ENCODE measurements at places on chromosomes 2 and 18.

DNA sequence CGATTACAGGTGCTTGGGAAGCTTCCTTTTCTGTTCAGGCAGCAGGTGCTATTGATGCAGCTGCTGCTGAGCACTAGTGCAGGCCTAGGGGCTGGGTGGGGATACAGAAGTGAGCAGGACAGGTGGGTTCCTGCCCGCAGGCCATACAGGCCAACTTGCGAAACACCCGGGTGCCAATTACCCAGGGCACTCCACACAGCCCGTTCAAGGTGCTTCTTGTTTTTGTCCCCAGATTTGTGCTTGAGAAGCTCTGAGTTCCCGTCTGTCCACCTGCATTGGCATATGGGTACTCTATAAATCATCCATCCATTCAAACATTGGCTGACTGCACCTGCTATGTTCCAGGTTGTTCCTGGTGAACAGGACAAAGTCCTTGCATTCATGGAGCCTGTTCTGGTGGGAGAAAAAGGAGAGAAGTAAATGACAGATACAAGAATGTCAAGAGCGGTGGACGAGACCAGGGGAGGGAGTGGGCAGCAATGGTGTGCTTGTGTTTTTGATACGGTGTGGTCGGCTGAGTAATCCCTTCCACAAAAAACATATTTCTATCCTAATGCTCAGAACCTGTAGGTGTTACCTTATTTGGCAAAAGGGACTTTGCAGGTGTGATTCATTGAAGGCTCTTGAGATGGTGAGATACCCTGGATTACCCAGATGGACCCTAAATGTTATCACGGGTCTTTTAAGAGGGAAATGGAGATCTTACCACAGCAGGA is 31.4 kb downstream of the SH3BP4 start:
- DNase-seq = no peak

- no peak for DNase-seq
These were observed 6.1 kb downstream of the HJURP start for GRCh38 chr2:233848276-233848675.

DNA sequence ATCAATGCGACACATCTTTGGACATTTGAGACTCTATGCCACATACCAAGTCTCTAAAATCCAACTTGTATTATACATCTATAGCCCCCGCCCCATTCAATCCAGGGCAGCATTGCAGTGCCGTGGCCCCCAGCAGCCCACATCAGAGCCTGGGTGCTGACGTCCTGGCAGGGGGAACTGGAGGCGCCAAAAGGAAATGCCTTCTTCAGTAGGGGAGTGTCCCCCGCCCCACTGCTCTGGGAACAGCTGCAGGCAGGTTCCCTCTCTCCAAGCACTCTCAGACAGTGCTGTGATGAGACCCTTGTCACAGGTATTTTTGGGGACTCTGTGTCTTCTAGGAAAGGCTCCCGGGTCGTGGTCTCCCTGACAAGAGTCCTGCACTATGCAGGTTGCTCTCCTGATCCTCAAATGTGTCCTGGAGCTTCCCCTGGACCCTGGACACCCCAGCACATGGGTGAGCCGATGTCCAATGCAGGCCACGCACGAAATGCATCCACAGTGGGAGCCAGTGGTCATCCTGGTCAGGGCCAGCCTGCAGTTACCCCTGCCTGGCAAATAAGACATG is 188.7 kb downstream of the RTP5 start:
- no peak for DNase-seq

DNA sequence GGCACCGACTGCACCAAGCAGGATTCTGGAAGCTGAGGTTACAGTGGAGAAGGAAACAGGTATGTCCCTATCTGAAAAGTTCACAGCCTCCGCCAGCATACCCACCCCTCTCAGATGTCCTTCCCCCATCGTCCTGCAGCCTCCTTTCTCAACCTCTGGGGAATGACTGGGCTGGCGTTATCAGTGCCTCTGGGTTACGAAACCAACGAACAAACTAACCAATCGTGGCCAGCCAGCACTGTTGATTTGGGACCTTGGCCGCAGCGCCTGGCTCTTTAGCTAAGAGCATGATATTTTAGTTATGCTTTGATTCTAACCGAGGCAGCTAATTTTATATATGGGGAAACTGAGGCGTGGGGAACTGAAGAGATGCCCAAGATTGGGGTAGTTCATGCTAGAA is 233.0 kb downstream of the TFCP2L1 start:
- no peak for DNase-seq

DNA sequence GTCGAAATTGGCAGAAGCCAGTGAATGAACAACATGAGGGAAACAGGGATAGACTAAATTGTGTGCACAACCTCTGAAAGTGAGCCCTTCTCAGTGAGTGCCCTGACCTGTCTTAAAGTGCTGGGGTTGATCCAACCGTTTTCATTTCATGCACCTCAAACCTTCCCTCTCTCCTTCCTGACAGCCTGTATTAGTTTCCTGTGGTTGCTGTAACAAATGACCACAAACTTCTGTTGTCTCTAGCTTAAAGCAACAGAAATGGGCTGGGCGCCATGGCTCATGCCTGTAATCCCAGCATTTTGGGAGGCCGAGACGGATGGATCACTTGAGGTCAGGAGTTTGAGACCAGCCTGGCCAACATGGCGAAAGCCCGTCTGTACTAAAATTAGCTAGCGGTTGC is 48.8 kb upstream of the PPP1CB start:
- DNase-seq = no peak

- peak; percentile 25 for DNase-seq
These were observed 371.1 kb upstream of the ID2 start for GRCh38 chr2:8310557-8311455.

DNA sequence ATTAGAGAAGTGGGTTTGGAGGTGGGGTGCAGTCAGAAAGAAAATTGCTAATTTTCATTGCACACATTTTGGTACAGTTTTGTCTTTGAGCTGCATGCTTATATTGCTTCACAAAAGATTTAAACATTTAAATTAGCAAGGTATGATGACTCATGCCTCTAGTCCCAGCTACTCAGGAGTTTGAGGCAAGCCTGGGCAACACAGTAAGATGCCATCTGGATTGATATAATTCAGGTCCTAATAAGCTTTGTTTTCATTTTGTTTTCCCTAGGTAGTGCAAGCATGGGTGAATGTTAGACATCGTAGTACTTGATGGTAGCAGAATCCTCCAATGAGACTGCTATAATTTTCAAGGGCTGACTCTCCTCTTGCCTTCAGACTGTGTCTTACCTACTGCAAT is 396.7 kb upstream of the RGPD4 start:
- no peak for DNase-seq

GRCh38 chr2:64625299-64626145 is 28.2 kb downstream of the SERTAD2 start:
- no peak for DNase-seq

DNA sequence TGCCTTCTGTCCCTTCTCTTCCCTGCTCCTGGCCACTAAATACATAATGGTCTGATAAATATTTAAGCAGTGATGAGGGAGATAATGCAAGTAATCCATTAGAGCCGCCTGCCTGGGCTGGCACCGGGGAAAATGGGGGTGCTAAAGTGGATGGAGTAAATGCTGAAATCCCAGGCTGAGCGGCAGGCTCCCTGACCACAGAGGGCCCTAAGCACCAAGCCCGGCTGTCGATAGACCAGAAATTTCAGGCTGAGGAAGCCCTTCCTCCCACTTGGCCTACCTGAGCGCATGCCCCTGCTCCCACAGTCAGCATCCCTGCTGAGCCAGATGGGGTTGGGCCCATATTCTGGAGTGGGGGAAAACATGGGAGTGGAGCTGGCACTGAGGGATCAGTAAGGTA is 197.5 kb upstream of the SKOR2 start:
- DNase-seq = no peak

- no peak for DNase-seq
These were observed 37.3 kb upstream of the RNF152 start for GRCh38 chr18:61929881-61930640.

- DNase-seq = no peak
These were observed 106.1 kb downstream of the ETAA1 start for GRCh38 chr2:67503066-67503795.

- DNase-seq = no peak
These were observed 296.4 kb upstream of the DLGAP1 start for GRCh38 chr18:4751523-4751922.

DNA sequence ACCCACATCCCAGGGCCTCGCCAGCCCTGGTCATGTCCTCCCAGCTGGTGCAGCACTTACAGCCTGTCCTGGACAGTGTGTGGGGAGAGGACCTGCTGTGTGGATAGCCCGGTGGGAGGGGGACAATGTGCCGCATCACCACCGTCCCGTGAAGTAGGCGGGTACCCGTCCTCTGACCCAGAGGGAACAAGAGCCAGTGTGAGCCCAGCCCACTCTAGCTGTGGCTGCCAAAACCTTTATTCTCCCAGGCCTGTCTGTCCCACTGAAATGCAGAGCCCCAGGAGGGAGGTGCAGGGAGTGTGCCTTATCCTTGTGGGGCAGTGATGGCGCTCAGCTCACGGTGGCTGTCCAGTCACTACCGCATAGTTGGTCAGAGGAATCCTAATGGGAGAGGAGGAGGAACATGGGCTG is 1.7 kb downstream of the TRAF3IP1 start:
- no peak for DNase-seq

- DNase-seq = no peak
These were observed 200.4 kb downstream of the MREG start for GRCh38 chr2:215812966-215813365.

GRCh38 chr2:112577756-112578155 is 6.7 kb upstream of the CHCHD5 start:
- DNase-seq = no peak

- DNase-seq = no peak
These were observed 11.7 kb downstream of the LYPD6B start for GRCh38 chr2:149050188-149050587.

DNA sequence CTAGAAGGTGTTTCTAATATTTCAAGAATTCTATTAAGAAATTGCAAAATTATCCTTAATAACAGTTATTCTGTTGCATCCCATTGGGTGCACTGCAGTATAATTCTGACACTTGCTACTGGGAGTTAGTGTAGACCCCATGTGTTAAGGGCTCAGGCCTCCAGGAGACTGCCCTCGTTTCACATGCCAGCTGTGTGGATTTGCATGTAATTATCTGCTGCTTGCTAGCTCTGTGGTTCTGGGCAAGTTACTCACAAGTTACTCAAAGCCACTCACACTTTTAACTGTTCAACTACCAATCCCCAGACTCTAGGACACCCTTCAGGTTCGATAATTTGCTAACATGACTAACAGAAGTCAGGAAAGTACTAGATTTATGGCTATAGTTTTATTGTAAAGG is 38.6 kb downstream of the ST6GAL2 start:
- DNase-seq = no peak

GRCh38 chr2:176500901-176501300 is 231.7 kb downstream of the MTX2 start:
- no peak for DNase-seq

DNA sequence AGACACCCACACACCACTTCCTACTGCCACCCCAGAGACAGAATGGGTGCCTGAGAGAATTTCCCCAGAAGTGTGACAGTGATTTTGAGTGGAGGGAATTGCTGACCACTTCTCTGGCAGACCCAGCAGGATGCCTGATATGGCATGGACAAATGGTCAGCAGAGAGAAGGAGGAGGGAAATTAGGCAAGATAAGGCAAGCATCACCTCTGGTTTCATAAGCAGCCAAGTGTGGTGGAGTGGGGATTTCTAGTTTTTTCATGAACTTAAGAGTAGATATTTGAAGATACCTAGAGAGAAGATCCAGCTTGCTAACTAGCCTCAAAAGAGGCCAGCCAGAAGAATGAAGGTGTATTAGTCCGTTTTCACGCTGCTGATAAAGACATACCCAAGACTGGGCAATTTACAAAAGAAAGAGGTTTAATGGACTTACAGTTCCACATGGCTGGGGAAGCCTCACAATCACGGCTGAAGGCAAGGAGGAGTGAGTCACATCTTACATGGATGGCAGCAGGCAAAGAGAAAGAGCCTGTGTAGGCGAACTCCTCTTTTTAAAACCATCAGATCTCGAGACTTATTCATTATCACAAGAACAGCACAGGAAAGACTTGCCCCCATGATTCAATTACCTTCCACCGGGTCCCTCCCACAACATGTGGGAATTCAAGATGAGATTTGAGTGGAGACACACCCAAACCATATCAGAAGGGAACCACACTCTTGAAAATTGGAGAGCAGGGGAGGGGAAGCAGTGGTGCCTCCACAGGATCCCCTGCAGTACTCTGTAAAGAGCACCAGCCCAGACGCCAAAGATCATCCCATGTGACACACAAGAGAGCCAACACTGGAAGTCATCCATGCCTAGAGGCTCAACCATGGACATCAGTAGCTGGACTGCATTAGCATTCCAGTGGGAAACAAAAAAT is 64.2 kb downstream of the RBM43 start:
- no peak for DNase-seq

GRCh38 chr2:88614497-88615157 is 12.6 kb downstream of the EIF2AK3 start:
- no peak for DNase-seq

GRCh38 chr18:36160959-36161371 is 26.3 kb upstream of the MOCOS start:
- no peak for DNase-seq

DNA sequence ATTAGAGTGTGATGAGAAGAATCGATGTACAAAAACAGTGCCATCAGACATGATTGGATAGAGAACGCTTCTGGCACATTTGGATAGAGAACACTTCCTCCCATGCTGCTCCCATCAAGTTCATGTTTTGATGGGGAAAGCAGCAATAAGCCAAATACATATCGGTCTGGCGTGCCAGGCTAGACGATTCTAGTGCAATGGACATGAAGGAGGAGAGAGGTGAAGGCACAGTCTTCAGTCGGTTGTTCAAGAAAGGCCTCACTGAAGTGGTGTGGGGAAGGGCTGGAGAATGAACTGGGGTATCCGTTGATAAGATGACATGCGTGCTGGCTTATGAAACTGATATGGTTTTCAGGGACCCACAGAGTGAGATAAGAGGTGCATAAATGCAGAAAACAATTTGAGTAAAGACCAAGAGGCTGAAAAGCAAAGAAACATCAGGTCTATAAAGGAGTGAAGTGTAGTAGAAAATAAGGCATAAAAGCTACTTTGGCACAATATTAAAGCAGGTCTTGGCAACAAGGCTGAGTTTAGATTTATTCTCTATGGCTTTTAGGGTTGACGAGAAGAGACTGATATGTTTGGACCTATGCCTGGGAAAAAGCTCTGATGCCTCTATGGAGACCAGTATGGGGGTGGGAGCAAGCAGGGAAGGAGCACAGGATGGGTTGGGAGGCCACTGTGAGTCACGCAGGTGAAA is 117.6 kb upstream of the PIEZO2 start:
- no peak for DNase-seq

GRCh38 chr18:40056079-40056692 is 1898.8 kb upstream of the PIK3C3 start:
- DNase-seq = no peak

DNA sequence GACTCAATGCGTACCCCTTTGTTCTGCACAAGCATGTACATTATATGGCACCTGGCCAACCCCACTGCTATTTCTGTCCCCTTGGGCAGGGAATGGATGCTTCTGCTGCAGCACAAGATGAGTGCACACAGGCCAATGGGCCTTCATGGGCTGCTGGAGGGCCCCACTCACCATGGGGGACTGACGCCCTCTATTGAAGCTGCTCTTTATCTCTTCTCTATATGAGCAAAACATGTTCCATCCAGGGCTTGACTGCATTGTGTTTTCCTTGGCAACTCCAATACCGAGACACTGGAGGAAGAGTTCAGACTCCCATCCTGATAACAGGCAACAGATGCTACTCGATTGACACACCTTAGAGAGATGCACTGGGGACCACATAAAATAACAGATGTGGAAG is 251.6 kb upstream of the NCKAP5 start:
- no peak for DNase-seq

GRCh38 chr2:4981802-4982409 is 710.3 kb upstream of the SOX11 start:
- no peak for DNase-seq
